ENCODE measurements at places on chromosomes 7 and 10.

DNA sequence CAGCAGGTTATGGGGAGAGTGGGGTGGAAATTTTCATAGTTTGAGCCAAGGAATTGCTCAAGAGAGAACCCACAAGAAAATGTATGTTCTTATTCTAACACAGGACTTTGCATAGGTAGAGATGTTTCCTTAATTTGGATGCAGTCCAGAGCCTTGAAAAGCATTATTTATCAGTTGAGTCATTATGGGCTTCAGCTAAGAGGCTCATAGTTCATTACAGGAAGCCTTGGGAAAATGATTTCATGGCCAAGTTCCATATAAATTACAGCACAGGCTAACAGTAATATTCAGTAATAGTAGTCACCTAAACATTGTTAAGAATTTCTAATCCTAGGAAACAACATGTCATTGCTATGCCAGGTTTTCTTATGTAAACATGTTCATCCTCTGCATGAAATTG lies 131.1 kb upstream of the PTPRZ1 start:
- no peak for DNase-seq

DNA sequence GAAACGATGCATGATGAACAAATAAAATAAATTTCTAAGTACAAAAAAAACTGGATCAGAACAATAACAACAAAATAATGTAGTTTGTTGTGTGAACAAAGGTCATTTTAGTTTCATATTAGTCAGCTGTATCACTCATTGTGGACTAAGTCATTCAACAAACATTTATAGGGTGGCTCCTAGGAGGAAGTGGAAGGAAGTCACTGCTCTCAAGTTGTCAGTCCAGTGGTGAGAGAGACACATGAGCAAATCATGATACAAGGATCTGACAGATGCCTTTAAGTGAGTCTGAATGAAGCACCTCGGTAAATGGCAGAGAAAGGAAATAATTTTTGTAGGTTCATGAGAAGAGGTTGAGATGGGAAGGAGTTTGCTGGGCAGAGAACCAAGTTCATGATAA lies 56.8 kb downstream of the EPDR1 start:
- DNase-seq, result no peak

GRCh38 chr10:120460776-120461175 lies 3.7 kb downstream of the PLPP4 start:
- no peak for DNase-seq

GRCh38 chr7:132066761-132067171 lies 509.5 kb downstream of the PLXNA4 start:
- DNase-seq, result peak; percentile 64

- peak; percentile 61 for DNase-seq
Observed at GRCh38 chr10:123995082-123995460, 98.3 kb downstream of the CHST15 start.
